ENCODE measurements at places on chromosomes 4 and X. TPM values are rescaled to one million over a fixed set of nuclear protein-coding genes. Genes with fewer than 3 reads are reported as not detected.

SCRG1 gene
- 3.1 TPM for total RNA-seq

DCAF12L2 gene
- 7.8 TPM for total RNA-seq

HTATSF1 gene
- 77.6 TPM for total RNA-seq

BLOC1S4 gene
- 12.5 TPM for total RNA-seq

RS1 gene
- not detected for total RNA-seq

All from parietal lobe (tissue), 2 donors.